ENCODE measurements at places on chromosomes 12 and 14.

DNA sequence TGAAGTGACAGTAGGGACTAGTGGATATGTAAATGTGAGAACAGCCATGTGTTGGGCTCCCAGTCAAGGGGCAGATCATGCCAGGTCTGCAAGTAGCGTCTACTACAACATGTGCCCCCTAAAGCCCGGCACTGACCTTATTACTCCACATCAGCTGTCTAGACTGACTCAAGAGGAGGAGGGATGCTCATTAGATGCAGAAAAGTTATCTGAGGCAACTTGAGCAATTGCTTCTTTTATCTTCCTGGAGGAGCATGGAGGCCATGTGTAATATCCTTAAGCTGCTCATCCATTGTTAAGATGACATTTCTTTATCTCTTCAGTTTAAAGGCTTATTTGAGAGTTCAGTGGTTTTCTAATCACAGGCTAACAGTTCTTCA, 404.7 kb upstream of the FLRT2 start:
- no peak for DNase-seq

DNA sequence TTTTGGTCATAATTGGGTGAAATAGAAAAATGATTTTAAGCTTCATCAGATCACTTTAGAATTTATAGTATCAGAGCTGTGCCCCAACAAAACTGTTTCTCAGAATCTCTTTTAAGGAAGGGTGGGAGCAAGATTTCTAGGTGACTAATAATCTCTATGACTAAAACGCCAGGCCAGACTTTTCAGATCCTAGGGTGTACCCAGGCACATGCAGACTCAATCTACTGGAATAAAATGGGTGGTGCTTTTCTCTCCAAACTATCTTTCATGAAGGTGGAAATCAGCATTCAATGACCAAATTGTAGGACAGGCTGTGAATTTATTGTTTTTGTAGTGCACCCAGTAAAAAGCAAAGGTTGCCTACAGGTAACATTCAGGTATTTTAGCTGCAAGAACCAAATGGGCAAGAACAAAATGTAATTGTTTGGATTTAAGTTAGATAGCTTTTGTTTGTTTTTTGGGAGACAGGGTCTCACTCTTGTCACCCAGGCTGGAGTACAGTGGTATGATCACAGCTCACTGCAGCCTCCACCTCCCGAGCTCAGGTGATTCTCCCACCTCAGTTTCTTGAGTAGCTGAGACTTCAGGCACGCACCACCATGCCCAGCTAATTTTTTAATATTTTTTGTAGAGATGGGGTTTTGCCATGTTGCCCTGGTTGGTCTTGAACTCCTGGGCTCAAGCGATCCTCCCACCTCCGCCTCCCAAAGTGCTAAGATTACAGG, 49.5 kb downstream of the PPP2R5C start:
- no peak for DNase-seq

DNA sequence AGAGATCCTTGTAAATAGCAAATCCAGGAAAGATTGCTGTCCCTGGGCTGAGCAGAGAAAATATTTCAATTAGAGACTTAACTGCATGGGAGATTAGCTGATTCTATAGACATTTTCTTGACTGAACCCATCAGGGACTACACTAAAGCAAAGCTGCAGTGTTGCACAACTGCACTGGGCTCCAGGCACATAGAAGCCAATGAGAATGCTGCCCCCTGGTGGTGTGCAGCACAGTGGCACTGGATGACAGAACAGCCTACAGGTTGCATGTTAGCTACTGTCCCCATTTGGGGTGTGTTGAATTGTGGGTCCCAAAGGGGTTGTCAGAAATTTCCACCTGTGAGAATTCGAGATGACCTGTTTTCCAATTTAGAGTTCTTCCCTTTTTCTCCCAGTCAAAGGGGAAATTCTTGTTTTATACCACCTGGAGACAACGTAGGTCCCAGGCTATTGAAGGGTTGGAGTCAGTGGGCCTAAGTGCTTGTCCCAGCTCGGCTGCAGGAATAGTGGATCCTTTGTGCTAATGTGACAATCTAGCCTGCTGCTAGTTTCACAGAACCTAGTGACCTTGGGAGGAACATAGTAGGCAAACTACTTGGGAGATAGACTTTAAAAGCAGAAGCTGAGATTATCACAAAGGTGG, 114.7 kb downstream of the SLC8A3 start:
- DNase-seq = peak; percentile 42

DNA sequence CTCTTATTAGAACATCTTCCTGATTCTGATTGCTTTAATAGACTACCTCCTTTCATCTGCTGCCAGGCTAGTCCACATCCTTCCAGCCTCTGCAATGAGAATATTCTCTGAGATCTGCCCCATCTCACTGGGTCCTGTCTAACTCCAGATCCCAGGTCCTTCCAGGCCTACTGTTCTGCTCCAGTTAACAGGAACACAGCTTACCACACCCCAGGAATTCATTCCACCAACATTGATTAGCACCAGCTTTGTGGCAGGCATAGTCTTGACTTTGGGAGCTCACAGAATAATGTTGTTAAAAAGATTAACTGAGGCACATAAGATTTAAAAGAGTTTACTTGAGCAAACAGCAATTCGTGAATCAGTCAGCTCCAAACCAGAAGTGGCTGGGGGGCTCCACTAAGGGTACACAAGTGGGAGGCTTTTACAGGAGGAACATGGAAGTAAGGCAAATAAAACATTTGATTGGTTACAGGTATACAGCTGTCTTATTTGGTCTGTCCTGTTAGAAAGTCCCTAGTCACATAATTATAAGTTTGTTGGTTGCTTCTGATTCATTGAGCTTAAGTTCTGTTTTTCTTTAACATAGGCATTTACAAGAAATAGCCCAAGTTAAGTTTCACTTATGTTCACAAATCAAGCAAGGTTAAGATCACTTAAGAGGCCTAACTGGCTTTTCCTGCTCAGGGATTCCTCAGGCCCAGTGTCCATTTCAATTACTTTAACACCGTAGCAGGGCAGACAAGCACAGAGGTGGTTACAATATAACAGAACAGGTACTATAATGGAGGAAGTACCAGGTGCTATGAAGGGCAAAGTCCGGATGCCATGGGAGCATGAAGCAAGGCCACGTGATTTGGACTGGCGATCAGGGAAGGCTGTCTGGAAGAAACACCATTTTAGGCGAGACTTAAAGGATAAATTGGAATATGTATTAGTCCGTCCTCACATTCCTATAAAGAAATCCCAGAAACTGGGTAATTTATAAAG, 12.2 kb upstream of the MYH7 start:
- DNase-seq = no peak

DNA sequence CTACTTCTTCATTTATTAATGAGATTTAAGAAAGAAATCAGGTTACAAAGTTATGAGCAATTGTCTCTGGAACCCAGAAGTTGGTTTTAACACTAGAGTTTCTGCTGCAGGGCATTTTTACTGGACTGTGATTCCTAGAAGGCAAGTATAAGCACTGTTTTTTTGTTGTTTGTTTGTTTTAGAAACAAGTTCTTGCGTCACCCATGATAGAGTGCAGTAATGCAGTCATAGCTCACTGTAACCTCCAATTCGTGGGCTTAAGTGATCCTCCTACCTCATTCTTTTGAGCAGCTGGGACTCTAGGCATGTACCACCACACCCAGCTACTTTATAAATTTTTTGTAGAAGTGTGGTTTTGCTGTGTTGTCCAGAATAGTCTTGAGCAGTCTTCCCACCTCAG, 25.6 kb downstream of the RAP1B start:
- DNase-seq = peak; percentile 35

- peak; percentile 29 for DNase-seq
These were observed 263.4 kb upstream of the PLEKHG7 start for GRCh38 chr12:92439420-92439805.

GRCh38 chr12:80551897-80552296, 107.9 kb downstream of the PTPRQ start:
- DNase-seq = peak; percentile 98

DNA sequence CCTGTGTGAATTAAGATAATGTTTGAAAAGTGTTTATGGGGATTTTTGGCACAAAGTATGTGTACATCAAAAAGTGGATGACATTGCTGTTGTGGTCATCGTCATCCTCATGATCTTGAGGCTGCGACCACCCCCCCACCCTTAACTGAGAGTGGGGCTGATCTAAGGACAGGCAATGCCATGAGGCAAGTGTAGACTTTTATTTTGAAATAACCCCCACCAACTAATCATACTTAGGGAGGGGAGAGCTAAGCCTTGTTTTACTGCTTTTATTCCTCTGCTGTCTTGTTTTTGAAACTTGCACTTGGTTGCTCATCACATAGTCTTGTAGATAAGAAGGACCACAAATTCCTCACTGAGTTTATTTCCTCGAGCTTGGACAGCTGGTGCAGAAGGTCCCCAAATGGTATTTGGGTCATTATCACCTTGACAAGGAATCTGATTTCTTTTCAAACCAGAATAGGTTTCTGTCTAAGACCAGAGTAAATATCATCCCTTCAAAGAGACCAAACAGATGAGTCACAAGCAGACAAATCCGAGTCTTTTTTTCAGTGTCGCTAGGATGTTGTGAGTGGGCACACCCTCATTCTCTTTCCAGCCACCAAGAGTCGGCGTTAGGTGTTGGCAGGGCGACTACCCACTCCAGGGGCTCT, 23.9 kb upstream of the SMOC1 start:
- DNase-seq = no peak

DNA sequence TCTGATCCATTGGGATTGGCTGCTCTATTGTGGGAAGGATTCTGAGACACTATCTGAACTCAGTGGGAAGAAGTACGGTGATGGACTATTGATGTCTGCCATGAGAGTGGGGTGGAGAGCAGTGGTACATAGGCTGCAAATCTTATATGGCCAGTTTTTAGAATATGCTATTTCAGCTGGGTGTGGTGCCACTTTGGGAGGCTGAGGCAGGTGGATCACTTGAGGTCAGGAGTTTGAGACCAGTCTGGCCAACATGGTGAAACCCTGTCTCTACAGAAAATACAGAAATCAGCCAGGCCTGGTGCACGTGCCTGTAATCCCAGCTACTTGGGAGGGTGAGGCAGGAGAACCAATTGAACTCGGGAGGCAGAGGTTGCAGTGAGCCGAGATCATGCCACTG, 505.9 kb downstream of the MED13L start:
- DNase-seq = no peak

- no peak for DNase-seq
These were observed 11.4 kb downstream of the SCNN1A start for GRCh38 chr12:6364044-6364374.

DNA sequence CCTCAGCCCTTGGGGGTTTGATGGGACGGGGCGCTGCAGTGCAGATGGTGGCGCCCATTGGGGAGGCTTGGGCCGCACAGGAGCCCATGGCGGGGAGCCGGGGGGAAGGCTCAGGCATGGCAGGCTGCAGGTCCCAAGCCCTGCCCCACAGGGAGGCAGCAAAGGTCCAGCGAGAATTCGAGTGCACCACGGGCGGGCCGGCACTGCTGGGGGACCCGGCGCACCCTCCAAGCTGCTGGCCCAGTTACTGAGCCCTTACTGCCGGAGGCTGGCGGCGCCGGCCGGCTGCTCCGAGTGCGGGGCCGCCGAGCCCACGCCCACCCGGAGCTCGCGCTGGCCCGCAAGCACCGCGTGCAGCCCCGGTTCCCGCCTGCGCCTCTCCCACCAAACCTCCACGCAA, 34.1 kb upstream of the NUBPL start:
- no peak for DNase-seq

- DNase-seq = no peak
These were observed 6.8 kb upstream of the BCL11B start for GRCh38 chr14:99278836-99279235.

GRCh38 chr14:38210587-38211216, 3.0 kb downstream of the SSTR1 start:
- peak; percentile 62 for DNase-seq

DNA sequence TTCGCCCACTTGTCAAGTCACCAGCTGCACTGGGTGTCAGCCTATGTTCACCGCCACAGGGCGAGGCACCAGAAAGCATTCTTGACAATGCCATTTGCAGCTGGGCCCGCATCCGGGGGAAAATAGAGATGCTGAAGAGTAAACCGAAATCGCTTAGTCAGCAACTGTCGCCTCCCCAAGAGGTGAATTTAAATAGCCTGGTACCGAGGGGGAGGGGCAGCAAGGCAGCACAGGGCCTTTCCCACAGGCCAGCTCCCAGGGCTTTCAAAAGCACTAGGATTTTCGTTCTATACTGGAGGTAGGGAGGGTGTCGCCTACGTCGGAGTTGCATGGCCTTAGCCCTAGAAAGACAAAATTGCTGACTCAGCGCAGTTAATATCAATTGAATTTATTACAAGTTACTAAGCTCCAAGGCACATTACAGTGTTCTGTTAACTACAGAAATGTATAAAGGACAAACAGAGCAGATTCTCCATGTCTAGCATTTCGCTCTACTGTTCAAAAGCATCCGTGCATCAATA, 4.3 kb downstream of the IRF2BPL start:
- no peak for DNase-seq

DNA sequence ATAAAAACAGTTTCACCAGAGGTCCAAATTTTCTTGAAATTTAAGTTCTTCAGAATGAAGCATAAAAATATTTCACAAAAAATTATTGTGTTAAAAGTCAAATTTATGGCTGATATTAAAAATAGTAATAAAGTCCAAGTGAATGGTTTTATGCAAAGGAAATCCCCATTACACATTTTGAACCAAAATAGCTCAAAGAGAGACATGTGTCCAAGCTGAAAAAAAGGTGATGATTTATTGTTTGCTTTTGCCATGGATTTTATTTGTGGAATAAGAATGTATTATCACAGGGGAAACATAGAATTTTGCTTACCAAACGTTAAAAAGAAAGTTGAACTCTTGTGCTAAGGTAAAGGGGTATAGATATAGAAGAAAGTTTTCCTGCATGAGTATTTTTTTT, 4.6 kb downstream of the FOXG1 start:
- no peak for DNase-seq

DNA sequence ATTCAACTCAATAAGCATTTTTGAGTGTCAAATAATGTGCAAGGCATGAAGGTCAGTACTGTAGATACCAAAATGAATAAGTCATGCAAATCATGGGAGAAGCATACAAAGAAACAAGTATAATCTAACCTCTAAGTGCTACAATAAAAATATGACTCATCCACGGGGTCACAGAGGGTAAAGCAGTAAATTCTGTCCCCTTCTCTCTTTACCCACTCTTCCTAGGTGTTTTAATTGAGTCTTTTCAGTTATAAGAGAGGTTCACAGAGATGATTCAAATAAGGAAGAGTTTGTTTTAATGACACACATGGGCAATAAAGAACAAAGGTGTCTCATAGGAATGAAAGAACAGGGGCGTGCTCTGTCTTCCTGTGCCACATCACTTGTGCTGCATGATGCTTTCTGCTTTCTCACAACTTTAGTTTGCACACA, 71.5 kb upstream of the DAAM1 start:
- peak; percentile 17 for DNase-seq

GRCh38 chr14:34063470-34064164, 112.7 kb upstream of the EGLN3 start:
- DNase-seq = no peak

All from fibroblast of skin of abdomen (primary cell).